Tibial nerve (tissue), 4 donors: ENCODE measurements at places on chromosomes 1 and 21.

GRCh38 chr1:186112280-186112679, 262.8 kb downstream of the TPR start:
- DNase-seq: no peak

GRCh38 chr21:44568261-44568660, 5.3 kb upstream of the KRTAP10-4 start:
- DNase-seq: no peak

- no peak for DNase-seq
Measured at GRCh38 chr21:41322496-41323382, 6.1 kb downstream of the FAM3B start.

DNA sequence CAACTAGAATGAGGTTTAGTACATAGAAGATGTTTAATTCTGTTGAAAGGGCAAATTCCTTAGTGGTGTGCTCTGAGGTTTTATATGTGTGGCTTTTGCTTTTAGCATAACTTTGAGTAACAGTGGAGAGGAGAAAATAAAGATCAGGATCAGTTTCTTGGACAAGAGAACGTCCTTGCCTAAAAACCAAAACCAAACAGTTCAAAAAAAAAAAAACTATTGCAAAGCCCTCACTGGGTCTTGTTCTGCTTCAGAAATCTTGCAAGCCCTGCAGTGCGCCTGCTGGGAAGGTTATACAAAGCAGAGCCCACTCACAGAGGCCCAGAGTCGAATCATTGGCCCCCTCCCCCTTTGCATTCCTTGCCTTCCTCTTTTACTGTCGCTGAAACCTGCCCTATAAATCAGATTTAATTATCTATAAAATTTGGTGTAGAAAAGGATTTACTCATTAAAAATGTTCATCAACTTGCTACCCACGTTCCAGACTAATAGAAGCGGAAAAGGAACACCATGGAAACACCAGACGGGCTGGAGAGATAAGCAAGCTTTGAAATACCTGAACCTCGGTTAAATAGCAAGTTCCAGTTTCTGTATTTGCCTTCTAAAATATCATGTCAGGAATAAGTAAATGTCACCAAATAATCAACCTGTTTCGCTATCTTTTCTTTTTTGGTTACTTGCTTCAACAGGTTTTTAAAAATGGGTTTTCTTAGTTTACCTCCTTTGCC, 201.6 kb upstream of the PTBP2 start:
- DNase-seq: no peak

DNA sequence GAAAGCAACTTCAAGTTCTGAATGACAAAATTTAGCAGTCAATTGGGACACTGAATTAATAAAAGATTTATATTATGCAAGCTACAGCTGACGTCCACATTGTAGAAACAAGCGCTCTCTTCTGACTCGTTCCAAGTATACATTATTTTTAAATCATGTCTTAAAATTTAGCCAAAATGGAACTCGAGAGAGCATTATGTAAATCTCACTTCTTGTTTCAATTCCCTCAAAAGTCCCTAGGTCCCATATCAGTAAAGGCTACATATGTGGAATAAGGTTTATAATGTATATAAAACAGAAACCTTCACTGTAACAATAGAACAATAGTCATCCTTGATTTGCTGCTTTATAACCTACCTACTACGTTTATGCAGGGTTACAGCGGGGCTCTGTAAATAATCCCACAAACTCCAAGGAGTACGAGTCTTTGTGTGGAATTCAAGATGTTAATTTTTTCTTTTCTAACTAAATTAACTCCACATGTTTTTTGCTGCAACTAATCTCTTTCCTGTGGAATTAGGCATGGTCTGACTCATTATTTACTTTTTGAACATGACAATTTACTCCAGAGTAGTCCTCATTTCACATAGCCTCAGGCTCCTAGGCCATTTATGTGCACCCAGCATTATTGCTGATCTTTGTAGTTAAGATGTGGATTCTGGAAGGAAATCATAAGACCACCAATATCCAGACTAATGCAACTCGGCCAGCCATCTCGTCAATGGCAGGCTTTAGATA, 785.1 kb downstream of the LTN1 start:
- DNase-seq: no peak

- no peak for DNase-seq
Measured at GRCh38 chr1:150389650-150390049, 25.7 kb downstream of the RPRD2 start.

DNA sequence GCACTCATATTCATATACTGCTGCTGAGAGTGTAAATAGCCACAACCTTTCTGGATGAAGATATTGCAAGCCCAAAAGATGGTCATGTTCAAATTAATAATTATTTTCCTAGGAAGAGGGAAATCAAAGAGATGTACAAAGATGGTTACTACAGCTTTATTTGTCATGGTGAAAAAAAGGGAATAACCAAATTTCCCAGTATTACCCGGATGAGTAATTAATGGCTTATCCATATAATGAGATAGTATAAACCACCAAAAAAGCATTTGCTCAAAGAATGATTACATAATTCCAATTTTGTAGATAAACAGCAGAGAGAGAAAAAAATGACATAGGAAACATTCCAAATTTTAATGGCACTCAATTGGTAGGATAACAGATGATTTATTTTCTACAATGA, 165.6 kb downstream of the C1orf21 start:
- no peak for DNase-seq
